Stimulated activated CD4-positive, alpha-beta T cell treated with anti-CD3 and anti-CD28 coated beads, TNF-alpha, amount 100 ng/mL, for 24 hours (primary cell): ENCODE measurements at places on chromosomes 2 and 18.

DNA sequence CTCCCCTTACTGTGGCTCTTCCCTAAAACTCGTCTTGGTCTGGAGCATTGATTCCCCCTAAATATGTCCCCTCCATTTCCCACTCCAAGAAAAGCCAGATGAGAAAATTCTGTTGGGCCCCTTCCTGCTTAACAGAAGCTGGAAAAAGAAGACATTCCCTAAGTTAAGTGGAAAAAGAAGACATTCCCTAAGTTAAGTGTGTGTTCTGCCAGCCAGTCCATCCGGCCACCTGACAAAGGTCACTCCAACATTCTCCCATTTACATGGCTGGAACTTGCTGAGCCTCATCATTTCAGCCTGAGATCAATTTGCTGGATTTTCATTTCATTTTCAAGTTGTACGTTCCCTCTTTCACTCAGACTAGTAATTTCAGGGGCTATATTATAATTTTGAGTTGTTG, 52.0 kb downstream of the LYPD1 start:
- no peak for DNase-seq

- no peak for DNase-seq
Measured at GRCh38 chr2:114496959-114497358, 54.5 kb downstream of the DPP10 start.

- no peak for DNase-seq
Measured at GRCh38 chr18:61132031-61132430, 201.2 kb upstream of the CDH20 start.

GRCh38 chr2:84796798-84797197, 84.1 kb downstream of the TRABD2A start:
- DNase-seq = no peak

DNA sequence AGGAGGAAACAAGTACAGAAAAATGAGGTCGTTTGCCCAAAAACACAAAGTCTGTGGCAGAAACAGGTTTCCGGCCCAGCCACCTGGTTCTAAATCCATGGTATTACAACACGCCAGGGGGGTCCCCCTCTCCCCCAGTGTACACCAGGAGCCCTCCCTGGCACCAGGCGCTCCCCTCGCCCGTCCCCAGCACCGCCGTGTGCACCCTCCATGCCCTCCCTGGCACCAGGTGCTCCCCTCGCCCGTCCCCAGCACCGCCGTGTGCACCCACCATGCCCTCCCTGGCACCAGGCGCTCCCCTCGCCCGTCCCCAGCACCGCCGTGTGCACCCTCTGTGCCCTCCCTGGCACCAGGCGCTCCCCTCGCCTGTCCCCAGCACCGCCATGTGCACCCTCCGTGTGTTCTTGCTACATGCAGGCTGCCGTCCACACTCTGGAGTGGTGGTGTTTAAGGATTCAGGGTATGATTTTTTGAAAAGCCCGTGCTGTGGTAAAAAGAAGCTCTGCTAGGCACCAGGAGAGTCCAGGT, 59.8 kb upstream of the NFATC1 start:
- DNase-seq = no peak

DNA sequence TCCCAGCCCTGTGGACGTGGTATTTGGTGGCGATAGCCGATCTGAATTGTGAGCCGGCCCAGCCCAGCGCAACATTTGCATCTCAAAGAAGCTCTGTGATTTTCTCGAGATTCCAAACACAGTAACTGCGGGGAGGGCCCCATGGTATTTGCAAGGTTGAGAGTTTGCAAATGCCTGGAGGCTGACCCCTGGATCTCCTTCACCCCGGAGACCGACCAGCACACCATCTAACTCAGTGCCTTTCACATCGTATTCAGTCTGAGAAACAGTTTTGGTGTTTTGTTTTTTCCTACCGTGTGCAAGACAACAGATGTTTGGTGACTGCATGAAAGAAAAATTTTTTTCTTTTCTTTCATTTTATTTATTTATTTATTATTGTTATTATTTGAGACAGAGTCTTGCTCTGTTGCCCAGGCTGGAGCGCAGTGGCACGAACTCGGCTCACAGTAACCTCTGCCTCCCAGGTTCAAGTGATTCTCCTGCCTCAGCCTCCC, 40.3 kb downstream of the MYCN start:
- no peak for DNase-seq

GRCh38 chr2:21500401-21500945, 376.7 kb downstream of the TDRD15 start:
- DNase-seq = no peak

- DNase-seq = no peak
Measured at GRCh38 chr2:162579169-162579568, 235.2 kb downstream of the GCA start.

GRCh38 chr2:236550701-236551465, 18.7 kb upstream of the ACKR3 start:
- DNase-seq = no peak

DNA sequence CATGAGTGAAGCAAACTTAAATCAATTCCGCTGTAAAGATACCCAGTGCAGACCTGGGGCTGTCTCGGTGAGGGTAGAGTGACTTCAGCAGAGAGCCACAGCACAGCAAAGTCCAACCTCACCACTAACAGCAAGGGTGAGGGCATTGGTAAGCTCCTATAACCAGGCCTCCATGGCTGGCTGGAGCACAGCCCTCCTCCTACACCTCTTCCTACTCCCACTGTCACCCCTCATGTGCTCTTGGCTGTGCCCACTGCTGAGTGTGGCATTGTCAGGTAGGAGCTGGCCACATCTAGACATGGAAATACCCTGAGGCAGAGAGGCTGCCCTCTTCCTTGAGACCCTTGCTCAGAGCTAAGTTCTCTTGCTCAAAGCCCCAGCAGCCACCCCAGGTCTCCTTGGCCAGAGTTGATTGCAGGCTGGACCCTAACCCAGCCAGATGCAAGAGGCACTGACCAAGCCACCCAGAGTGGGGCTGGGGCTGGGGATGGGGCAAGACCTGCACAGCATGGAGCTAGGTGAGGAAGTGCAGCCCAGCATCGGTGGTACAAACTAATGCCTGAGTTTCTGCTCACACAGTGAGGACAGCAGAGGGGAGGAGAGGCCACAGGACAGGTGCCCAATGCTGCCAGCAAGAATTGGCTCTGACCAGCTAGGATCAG, 77.6 kb upstream of the RAB6C start:
- no peak for DNase-seq

DNA sequence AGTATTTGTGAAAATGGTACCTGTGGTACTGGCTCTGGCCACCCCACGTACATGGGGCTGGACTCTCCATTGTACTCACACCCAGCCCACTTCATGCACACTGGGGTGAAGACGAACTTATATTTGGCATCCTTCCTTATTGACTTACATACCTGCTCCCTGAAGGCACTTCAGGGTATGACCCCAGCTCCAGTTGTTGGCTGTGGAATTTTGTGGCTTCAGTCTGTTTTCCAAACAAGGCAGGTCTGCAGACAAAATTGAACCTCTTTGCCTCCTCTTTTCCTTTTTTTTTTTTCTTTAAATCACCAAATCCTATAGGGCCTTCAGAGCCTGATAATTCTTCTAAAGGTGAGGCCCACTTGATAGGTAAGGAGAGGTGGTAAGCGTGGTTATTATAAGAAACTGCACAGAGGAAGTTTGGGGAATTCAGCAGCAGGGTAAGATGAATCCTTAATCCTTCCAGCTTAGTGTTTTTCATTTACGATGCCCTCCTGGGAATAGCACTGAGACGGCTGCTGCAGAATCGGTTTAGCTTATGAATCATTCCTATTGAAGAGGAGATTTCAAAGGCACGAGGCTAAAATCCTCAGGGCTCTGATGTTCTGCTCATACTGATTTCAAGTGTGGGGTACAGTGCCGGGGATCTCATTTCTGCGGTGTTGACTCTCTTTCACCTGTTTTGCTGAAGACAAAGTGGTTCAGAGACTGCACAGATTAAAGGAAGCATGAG, 55.2 kb downstream of the KIF5C start:
- no peak for DNase-seq

DNA sequence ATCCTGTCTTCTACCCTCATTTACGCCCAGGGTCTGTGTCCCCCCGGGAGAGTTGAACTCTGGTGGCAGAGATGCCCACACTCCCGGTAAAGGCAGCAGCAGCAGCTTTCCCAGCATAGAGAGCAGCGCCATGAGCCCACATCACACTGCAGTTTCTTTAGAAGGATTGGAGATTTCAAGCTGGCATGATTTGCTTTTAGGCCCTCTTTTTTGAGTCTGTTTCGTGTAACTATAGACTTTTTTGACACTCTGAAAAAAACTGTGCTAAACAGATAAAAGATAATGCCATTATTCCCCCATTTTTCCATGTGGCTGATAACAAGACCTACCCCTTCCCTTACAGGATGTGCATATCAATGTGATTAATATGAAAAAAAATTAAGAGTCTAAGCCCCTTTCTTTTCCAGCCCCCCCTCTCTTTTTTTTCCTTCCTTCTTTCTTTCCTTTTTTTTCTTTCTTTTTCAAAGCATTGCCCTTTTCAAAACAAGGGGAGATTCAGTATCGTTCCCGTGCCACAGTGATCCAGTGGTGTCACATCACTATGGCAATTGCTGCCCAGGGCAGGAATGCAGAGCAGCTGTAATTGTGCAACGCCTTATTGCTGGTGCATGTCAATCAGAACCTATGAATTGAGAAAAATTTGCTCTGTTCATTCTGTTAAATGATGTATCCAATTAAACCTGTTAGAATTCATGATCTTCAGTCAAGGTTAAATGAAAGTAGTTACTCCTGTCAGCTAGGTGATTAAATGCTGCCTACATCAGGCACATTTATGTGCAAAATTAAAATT, 104.5 kb downstream of the CDCA7 start:
- no peak for DNase-seq

GRCh38 chr18:9827211-9827792, 58.5 kb upstream of the TXNDC2 start:
- no peak for DNase-seq

DNA sequence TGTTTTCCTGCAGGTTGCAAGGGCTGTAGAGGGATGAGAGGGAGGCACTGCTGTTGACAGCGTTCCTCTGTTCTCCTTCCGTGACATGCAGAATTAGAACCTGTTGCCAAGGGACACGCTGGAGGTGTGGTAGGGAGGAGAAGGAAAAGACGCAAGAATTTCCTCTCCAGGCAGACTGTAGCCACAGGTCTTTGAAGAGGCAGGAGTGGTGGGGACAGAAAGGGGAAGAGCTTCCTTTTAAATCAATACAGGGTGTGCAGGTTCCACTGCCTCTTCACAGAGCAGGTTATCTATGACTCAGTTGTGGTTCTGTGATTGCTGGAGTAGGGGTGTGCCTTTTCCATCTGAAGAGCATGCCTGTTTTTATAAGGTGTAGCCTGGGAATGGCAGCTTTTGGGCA, 133.0 kb downstream of the WDSUB1 start:
- DNase-seq = no peak

DNA sequence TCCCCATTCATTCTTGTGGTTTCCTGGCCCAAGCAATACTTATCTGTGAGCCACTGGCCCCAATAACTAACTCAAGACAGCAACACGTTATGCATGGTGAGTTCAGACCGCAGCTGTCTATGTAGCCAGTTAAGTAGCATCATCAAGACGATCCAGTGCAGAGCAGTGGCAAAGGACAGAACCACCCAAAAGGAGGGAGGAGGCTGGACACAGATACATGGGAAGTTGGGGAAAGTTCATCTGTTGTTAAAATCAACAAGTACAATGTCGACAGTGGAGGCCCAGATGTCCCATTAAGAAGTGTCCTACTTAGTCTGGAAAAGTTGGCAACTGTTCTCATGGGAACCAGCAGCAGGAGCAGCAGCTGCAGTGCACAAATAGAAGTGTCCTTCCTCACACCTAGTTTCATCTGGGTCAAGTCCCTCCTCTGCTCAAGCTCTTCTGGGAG, 106.9 kb upstream of the THOC1 start:
- DNase-seq = no peak

DNA sequence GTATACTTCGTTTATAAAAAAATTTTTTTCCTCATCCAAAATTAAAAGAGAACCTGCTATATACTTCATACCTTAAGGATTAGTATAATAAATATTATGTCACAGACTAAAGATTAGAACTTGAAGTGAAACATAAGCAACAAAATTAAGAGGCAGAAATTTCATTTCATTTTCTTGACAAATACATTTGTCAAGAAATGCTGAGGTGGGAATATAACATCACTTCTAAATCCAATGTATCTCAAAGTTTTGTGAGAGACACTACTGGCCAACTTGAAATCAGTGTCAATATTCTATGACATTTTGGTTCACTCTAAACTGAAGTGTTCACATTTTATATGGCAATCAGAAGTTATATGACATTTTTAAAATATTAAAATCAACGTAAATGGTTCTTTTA, 43.8 kb downstream of the SCRN3 start:
- no peak for DNase-seq

GRCh38 chr18:73948497-73948896, 199.1 kb downstream of the FBXO15 start:
- DNase-seq = no peak

- no peak for DNase-seq
Measured at GRCh38 chr2:237165405-237166276, 80.0 kb downstream of the COPS8 start.

DNA sequence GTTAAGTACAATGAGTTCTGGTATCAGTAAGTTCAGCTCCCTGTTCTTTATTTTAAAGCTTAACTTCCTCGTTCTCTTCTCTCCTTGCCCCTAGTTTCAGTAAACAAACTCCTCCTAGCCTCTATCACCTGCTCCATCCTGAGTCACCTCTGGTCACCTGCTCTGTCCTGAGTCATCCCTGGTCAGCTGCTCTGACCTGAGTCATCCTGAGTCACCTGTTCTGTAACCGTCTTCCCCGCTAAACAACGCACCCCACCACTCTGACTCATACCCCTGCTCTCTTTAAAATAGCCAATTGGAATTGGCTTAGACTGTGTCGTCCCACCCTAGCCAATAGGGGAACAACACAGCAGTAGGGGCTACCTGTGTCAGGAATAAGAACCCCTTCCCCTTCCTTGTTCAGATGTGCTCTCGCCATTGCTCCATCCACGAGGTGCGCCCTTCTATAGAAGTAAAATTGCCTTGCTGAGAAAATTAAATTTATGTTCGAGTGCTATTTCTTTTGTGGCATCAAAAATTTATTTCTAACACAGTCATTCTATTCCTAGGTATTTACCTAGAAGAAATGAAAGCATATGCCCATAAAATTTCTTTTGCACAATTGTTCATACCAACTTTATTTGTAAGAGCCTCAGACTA, 24.9 kb upstream of the RMND5A start:
- DNase-seq = no peak

GRCh38 chr18:35564795-35565453, 16.6 kb upstream of the GALNT1 start:
- DNase-seq = no peak

GRCh38 chr2:60735496-60736250, 20.4 kb upstream of the PAPOLG start:
- no peak for DNase-seq

DNA sequence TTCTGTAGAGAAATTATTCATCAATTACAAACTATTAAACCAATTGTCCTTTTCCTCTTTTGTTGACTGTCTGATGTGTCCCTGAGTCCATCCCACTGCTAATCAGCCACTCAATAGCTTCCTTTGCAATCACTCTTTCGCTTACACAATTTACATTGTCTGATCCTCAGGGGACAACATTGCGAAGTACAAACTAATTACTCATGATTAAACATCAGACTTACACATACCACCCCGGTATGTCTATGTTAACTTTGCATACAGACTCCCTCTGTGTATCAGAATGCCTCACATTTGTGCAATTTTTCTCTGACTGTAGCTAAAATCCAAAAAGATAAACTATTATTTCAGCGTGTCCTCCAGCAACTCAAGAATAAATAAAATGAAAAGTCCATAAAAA, 264.4 kb upstream of the REV1 start:
- DNase-seq = no peak

GRCh38 chr18:80252136-80252535, 4.8 kb upstream of the PARD6G start:
- DNase-seq = no peak

GRCh38 chr2:166870346-166870745, 17.9 kb upstream of the XIRP2 start:
- DNase-seq = no peak

GRCh38 chr18:31439807-31440325, 7.7 kb upstream of the DSG3 start:
- DNase-seq = no peak
